ENCODE measurements at places on chromosomes 5 and 9.

DNA sequence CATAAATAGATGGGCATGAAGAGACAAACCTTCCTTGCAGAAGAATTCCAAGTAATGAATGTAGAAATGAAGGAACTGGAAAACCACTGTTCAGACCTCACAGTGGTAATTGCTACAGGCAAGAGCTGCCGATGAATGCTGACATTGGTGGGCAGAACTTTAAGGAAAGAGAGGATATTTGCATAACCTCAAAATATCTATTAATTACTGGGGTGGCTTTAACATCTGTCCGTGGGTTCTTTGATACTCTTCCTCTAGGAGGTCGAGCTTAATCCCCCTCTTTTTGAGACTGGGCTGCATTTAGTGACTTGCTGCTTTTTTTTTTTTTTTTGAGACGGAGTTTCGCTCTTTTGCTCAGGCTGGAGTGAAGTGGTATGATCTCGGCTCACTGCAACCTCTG lies 34.7 kb downstream of the LAMC3 start:
- no peak for DNase-seq

GRCh38 chr5:23717486-23717885 lies 210.1 kb downstream of the PRDM9 start:
- no peak for DNase-seq

GRCh38 chr5:178577376-178577839 lies 12.8 kb downstream of the COL23A1 start:
- no peak for DNase-seq

DNA sequence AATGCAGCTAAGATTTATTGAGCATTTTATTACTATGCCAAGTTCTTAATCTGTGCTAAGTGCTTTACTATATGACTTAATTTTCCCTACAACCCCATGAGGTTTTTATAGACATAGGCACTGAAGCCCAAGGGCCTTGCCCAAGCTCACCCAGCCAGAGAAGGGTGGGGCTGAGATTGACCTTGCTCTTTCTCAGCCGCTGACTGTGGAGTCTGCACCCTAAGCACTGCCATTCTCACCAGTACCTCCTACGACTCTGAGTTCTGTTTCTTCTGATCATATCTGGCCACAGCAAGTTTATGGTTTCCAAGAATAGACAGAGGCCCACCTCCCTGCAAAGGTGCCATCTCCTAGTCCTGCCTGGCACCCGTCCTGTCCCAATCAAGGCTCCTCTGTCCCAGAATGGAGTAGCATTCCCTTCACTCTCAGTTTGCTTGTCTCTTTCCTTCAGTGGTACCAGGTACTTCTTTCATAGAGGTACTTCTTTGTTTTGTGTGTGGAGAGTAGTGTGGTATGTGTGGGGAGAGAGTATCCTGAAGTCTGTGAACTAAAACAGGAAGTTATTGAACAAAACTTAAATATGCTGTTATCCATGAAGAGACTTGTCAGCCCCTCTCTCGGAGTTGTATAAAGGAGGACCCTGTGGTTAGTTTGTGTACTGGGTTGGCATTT lies 42.6 kb downstream of the CSF1R start:
- no peak for DNase-seq

DNA sequence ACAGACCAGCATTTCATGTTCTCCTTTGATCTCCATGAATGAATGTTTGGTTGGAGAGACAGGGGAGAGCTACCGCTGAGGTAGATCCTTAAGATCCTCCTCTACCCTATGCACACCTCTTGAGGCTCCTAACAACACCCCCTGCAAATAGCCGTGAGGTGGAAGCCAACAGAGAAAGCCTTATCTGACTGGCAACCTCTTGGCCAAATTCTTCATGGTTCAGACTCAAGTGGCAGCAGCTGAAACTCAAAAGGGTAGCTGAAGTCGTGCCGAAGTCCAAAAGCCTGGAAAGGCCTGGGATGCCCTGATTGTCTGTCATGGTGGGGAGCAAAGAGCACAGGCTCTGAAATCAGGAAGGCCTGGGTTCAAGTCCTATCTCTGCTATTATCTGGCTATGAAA lies 184.9 kb downstream of the SEC61B start:
- no peak for DNase-seq

DNA sequence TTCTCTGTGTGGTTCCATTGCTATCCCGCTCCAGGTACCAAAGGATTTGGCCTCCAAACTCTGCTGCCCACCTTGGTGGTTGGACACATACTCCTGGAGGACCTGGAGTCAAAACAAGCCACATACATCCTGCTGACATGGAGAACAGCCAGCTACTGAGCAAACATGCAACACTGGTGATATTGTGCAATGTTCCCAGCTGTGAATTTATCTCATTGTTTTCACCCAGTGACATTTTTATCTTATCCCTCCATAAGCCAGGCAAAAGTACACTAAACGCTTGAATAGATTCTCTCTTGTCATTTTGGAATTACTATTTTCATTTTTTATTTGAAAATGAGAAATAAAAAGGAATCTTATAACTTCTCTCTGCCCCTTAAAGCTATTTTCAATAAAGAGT lies 11.1 kb upstream of the CTSL start:
- DNase-seq: peak; percentile 75

GRCh38 chr9:109717342-109717741 lies 62.7 kb upstream of the PALM2AKAP2 start:
- DNase-seq: no peak

Measured in globus pallidus (tissue), 1 donor.